ENCODE measurements at places on chromosomes 1 and 21. TPM values are rescaled to one million over a fixed set of nuclear protein-coding genes. Genes with fewer than 3 reads are reported as not detected.

Gene FTCD
- polyA plus RNA-seq: not detected

DNA sequence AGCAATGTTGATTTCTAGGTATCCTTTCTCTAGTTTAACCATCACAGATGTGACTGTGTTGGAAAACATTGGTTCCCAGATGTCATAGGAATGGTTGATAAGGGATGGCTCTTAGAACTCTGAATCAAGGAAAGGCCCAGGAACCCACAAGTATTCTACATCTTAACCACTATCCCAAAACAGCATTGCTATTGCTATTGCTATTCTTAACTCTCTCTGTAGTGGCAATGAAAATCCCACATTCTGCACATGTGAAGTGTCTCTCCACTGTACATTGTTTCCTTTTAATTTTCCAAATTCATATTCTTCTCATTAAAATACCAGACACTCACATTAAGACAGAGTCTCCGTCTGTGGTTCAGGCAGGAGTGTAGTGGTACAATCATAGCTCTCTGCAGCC is 420.4 kb upstream of the RUNX1 start:
- DNase-seq: no peak

DNA sequence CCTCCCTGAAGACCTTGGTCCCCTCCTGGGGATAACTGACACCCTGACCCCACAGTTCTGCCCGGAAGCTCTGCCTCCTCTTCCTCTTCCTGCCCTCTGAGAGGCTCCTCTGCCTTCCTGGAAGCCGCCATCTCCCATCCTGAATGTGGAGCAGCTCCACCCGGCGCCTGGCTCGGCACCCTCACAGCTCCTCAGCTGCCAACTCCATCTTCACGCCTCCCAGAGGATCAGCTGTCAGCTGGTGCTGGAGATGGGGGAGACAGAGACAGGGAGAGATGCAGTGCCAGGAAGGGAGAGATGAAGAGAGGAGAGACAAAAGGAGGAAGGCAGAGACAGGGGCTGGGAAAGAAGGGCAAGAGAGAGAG is 210.4 kb upstream of the CSF3R start:
- no peak for DNase-seq

GRCh38 chr1:93448292-93448982 is 519 bp downstream of the FNBP1L start:
- peak; percentile 38 for DNase-seq

- peak; percentile 95 for DNase-seq
These were observed at the start of gene GALNT2 for GRCh38 chr1:230066466-230067404. Gene GALNT2, plus strand, starts transcription at chr1:230067238. Its CDS starts 43 bp downstream, at chr1:230067281.
